Glutamatergic neuron (in vitro differentiated cells): ENCODE measurements at places on chromosomes 12 and 14.

- no peak for DNase-seq
Observed at GRCh38 chr14:103021684-103022001, 35.7 kb downstream of the CDC42BPB start.

GRCh38 chr14:42110167-42110566 is 503.5 kb downstream of the LRFN5 start:
- DNase-seq, result no peak

GRCh38 chr12:5124401-5124800 is 80.7 kb downstream of the KCNA5 start:
- DNase-seq, result no peak

DNA sequence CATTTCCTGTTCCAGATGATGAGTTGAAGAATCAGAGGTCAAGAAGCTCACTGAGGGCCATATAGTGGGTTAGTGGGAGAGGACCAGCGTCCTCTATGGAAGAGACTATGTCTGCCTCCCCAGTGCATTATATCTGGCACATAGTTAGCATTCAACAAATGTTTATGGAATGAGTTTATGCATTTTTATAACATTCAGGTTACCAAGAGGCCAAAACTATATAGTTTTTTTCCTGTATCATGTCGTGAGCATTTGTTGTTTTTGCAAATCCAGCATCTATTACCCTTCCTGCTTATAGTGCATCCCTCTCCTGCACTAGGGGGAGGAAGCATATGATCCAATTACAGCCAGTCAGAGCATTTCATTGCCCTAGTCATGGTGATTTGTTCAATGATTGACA is 60.6 kb downstream of the SUDS3 start:
- DNase-seq, result no peak
